ENCODE measurements at places on chromosomes 5 and 9.

DNA sequence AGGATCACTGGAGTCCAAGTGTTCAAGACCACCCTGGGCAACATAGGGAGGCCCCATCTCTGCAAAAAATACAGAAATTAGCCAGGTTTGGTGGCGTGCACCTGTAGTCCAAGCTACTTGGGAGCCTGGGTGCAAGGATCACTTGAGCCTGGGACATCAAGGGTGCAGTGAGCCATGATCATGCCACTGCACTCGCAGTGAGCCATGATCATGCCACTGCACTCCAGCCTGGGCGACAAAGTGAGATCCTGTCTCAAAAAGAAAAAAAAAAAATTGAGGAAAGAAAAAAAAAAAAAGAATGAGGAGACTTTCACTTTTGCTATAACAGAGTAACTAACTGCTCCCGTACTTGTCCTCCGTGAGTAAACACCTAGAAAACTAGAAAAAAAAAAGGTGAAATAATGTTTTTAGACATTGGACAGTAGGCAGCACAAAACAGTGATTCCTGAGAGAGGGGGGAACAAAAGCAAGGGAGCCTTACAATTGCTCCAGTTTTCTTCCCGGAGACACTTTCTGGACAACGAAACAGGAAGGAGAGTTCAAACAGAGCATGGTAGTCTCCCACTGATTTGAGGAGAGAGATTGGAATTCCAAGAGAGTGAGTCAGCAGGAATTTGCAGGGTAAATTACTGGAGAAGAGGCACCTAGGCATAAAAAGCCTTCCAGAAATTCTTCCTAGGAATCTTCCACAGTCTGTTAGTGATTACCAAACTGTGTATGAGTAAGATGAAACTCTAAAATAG is 6.9 kb upstream of the ZBTB5 start:
- H3K4me3 ChIP-seq, result peak overlapping the region; percentile 76
- DNase-seq, result no peak
- H3K36me3 ChIP-seq, result peaks cover 2% of the 10 kb centered on the region
- H3K4me1 ChIP-seq, result peaks cover 10% of the 10 kb centered on the region
- H3K27me3 ChIP-seq, result peaks cover 12% of the 10 kb centered on the region

DNA sequence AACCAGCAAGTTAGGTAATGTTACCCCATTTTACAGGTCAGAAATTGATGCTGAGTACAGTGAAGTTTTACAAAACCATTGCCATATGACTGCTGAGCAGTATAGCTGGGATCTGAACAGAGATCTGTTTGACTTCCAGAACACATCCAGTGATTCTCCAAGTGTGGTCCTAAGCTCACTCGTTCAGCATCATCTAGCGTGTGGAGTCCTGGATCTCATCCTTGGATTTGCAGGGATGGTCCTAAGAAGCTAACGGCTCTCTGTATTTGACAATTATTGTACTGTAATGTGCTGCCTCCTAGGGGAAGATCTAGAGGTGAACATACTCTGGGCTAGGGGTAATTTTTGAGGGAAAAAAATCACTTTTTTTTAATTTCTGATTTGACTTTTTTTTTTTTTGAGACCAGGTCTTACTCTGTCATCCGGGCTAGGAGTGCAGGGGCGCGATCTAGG is 1.4 kb downstream of the SLC26A2 start:
- peaks cover 11% of the 10 kb centered on the region for H3K36me3 ChIP-seq
- H3K27ac ChIP-seq, result no peak overlapping the region
- no peaks in the 10 kb centered on the region for H3K27me3 ChIP-seq
- H3K4me1 ChIP-seq, result peaks cover 37% of the 10 kb centered on the region

GRCh38 chr5:143047091-143047490 is 276.9 kb downstream of the ARHGAP26 start:
- no peak overlapping the region for H3K27ac ChIP-seq
- no peak for DNase-seq
- peaks cover 45% of the 10 kb centered on the region for H3K4me1 ChIP-seq

DNA sequence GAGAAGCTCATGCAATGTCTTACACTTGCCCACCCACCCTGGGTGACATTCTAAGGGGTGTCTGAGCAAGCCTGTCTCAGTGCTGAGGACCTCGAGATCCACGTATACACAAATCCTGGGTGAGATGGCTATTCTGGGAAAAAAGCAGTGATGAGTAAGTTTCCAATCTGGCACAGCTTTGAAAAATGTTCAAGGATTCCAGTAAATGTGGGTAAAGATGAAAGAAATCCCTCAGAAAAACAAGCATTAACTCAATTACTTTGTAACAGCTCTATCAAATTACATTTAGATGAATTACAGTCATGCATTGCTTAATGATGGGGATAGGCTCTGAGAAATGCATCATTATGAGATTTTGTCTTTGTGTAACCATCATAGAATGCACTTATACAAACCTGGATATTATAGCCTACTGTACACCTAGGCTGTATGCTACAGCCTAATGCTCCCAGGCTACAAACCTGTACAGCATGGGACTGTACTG is 26.9 kb downstream of the GOLM1 start:
- no peaks in the 10 kb centered on the region for H3K36me3 ChIP-seq
- H3K4me3 ChIP-seq, result no peak overlapping the region
- no peak overlapping the region for H3K27ac ChIP-seq
- no peak for DNase-seq

DNA sequence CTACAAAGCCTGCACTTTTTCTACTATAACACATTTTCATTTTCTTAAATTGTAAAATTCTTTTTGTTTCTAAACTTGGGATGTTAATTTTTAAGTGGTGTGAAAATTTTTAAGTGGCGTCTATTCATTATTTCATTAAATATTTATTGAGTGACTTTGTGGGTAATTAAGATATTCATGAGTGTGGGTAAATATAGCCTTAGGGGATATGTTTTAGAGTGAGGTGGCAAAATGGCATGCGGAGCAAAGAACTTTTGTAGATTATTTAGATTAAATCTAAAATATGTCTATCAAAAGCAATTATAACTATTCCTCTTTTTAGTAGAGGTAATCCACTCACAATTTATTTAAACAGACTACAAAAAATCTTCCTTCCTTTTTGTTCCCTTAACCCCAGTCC is 188.4 kb downstream of the PCSK1 start:
- DNase-seq, result no peak
- H3K4me1 ChIP-seq, result no peaks in the 10 kb centered on the region
- peaks cover 7% of the 10 kb centered on the region for H3K27me3 ChIP-seq
- H3K4me3 ChIP-seq, result no peak overlapping the region
- no peak overlapping the region for H3K27ac ChIP-seq
- no peaks in the 10 kb centered on the region for H3K36me3 ChIP-seq

DNA sequence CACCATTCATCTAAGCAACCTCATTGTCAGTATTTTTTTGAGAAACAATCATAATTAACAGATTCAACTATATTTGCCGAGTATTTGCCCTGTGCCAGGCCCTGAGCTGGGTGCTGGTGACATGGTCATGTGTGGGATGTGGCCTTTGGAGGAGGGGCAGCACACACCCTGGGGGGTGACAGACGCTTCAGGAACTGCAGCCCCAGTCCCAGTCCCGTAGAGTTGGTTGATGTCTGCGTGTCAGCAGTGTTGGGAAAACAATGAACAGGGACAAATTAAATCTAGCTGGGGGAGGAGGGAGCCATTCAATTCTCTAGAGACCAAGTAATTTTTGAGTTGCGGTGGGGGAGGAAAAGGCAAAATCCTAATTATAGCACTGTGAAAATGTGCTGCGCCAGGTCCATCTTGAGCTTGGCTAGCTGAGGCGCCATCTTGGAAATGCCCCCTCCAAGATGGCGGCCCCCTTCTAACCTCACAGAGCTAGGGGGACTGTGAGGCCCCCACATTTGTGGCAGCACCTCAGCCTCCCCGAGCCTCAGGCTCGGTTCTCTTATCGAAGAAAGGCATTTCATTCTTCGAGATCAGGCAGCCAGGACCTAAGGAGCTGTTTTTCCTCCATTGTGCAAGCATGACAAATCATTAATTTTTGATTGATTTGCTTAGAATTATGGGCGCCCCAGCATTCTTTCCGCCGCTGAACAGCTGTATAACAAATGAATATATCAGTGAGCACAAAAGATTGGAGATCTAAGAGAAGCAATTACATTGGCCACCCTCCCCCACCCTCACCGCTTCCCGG is 87.8 kb downstream of the ZNF618 start:
- H3K4me1 ChIP-seq, result no peaks in the 10 kb centered on the region
- no peaks in the 10 kb centered on the region for H3K27me3 ChIP-seq
- H3K27ac ChIP-seq, result no peak overlapping the region
- no peak overlapping the region for H3K4me3 ChIP-seq
- DNase-seq, result no peak

DNA sequence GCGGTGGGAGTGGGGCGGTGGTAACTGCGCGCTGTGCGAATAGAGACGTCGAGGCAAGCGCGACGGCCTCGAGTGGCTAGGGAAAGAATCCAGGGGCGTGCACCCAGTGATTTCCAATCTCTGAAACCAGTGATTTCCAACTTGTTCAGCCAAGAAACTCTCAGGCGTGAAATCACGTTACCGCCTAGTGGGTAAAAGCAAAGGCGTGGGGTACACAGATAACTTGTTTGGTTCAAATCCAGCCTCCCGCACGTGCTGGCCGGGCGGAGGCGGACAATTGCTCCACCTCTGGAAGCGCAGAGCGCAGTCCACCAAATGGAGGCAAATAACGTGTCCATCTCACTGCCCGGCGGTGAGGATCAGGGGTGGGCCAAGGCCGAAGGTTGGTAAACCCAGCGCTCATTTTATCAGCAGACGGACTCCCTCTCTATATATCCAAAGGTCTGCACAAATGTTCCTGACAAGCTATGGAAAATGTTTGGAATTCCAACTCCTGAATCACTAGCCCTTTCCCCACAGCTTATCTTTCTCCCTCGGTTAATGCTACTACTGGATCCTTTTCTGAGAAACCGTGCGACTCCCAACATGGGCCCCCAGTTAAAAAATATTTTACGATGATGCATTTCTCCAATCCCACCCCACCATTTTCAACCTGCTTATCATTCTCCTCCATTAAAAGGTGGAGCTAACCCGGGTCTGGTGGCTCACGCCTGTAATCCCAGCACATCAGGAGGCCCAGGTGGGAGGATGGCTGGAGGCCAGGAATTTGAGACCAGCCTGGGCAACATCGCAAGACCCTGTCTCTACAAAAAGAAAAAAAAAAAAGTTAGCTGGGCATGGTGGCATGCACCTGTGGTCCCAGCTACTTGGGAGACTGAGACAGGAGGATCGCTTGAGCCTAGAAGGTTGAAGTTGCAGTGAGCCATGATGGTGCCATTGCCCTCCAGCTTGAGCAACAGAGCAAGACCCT is 950 bp upstream of the FNBP1 start:
- peaks cover 15% of the 10 kb centered on the region for H3K36me3 ChIP-seq
- H3K27ac ChIP-seq, result peak overlapping the region; percentile 99
- H3K4me1 ChIP-seq, result peaks cover 49% of the 10 kb centered on the region
- DNase-seq, result no peak

GRCh38 chr5:113166852-113167366 is 190.3 kb downstream of the DCP2 start:
- H3K27me3 ChIP-seq, result peaks cover 12% of the 10 kb centered on the region
- H3K27ac ChIP-seq, result no peak overlapping the region
- no peak overlapping the region for H3K4me3 ChIP-seq
- no peaks in the 10 kb centered on the region for H3K36me3 ChIP-seq
- H3K4me1 ChIP-seq, result no peaks in the 10 kb centered on the region

DNA sequence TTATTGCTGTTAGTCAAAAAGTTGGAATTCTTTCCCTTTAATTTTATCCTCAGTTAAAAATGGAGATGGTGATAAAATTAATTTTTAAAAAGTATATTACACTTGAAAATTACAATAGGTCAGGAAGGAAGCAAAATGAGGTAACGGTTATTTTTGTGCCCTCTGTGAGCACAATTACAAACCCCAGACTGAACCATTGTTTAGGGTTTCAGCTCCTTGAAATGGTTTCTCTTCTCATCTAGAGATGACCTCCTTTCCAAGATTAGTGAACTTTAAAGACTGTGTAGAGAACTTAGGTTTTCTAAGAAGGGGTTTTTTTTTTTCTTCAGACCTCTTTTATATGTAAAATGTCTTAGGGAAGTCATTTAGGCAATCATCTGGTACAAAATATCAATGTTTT is 126.2 kb upstream of the CHD1 start:
- no peak overlapping the region for H3K4me3 ChIP-seq
- no peak overlapping the region for H3K27ac ChIP-seq
- no peaks in the 10 kb centered on the region for H3K4me1 ChIP-seq
- peaks cover 13% of the 10 kb centered on the region for H3K27me3 ChIP-seq
- no peaks in the 10 kb centered on the region for H3K36me3 ChIP-seq

GRCh38 chr9:106072421-106072820 is 378.1 kb downstream of the TMEM38B start:
- H3K36me3 ChIP-seq, result no peaks in the 10 kb centered on the region
- H3K27me3 ChIP-seq, result no peaks in the 10 kb centered on the region
- no peak overlapping the region for H3K4me3 ChIP-seq
- H3K27ac ChIP-seq, result no peak overlapping the region

- H3K27me3 ChIP-seq, result peaks cover 16% of the 10 kb centered on the region
- no peak for DNase-seq
- no peak overlapping the region for H3K27ac ChIP-seq
- no peaks in the 10 kb centered on the region for H3K4me1 ChIP-seq
Measured at GRCh38 chr9:36940881-36941280, 93.2 kb downstream of the PAX5 start.

DNA sequence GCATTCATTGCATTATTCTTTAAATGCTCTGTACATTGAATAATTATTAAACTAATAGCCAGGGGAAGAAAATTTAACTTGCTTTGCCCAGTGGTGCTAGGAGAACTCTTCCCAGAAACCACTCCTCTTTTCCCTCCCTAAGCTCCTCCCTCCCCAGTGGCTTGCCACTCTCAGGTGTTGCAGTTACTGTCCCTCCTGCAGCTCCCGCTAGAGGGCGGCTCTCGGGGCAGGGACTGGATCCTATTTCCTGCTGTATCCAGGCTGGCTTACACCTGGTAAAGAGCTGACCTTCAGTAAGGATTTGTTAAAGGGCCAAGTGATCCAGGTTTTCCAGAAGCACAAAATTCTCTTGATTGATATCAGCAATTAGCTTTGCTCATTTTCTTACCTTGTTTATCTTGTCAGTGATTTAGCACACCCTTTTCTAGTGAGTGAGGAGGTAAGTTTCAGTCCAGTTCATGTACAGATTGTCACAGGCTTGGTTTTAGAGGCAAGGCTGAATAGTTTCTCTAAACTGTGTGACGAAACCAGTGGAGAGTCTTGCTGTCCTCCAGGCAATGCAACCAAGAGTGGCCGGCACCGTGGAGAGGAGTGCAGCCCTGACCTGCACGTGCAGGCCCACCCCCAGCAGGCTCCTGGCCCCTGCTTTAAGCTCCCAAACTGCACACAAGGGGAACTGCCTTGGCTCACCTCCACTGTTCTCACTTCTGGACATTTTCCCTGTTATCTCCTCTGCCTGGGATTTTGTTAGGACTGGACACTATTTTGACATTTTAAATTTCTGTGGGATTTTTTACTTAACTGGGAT is 423.8 kb downstream of the SPOCK1 start:
- H3K36me3 ChIP-seq, result no peaks in the 10 kb centered on the region
- no peaks in the 10 kb centered on the region for H3K4me1 ChIP-seq
- no peak overlapping the region for H3K27ac ChIP-seq

- no peaks in the 10 kb centered on the region for H3K4me1 ChIP-seq
- no peak overlapping the region for H3K4me3 ChIP-seq
- no peaks in the 10 kb centered on the region for H3K36me3 ChIP-seq
- no peak for DNase-seq
- H3K27me3 ChIP-seq, result no peaks in the 10 kb centered on the region
Measured at GRCh38 chr9:37938121-37938891, 34.4 kb upstream of the SLC25A51 start.

Measured in activated T-helper 1 cell treated with anti-CD3 and anti-CD28 coated beads, Interleukin-12 subunit alpha, Interleukin-12 subunit beta, Interleukin-2, Interleukin-4 antibody, amounts not matched to agents 30 ng/mL and 10 ng/mL and 1 ng/mL, durations not matched to agents 14 hours and 24 hours and 36 hours (primary cell).